ENCODE measurements at places on chromosomes 13 and 19. TPM values are rescaled to one million over a fixed set of nuclear protein-coding genes. Genes with fewer than 3 reads are reported as not detected.

Gene TCF3
- total RNA-seq = 85.7 TPM

Gene UBE2L5
- total RNA-seq = not detected

Gene PNMA8C
- total RNA-seq = not detected

Gene WDR87
- under 0.01 TPM for total RNA-seq

Gene SHISA7
- total RNA-seq = not detected

Gene HOMER3
- 99.6 TPM for total RNA-seq

Gene EDDM13
- total RNA-seq = not detected

Gene LGI4
- 1.2 TPM for total RNA-seq

Gene PRR22
- not detected for total RNA-seq

Gene CNFN
- 8.2 TPM for total RNA-seq

Gene CFAP97D2
- not detected for total RNA-seq

Gene MED26
- 12.3 TPM for total RNA-seq

Gene SULT2A1
- not detected for total RNA-seq

Gene TNFRSF19
- total RNA-seq = 0.54 TPM

Gene MAST1
- total RNA-seq = under 0.01 TPM

Gene VAV1
- not detected for total RNA-seq

Gene C1QTNF9
- total RNA-seq = not detected

Gene SERTM1
- total RNA-seq = not detected

All from placental epithelial cell (primary cell).